ENCODE measurements at places on chromosomes 2 and 18.

DNA sequence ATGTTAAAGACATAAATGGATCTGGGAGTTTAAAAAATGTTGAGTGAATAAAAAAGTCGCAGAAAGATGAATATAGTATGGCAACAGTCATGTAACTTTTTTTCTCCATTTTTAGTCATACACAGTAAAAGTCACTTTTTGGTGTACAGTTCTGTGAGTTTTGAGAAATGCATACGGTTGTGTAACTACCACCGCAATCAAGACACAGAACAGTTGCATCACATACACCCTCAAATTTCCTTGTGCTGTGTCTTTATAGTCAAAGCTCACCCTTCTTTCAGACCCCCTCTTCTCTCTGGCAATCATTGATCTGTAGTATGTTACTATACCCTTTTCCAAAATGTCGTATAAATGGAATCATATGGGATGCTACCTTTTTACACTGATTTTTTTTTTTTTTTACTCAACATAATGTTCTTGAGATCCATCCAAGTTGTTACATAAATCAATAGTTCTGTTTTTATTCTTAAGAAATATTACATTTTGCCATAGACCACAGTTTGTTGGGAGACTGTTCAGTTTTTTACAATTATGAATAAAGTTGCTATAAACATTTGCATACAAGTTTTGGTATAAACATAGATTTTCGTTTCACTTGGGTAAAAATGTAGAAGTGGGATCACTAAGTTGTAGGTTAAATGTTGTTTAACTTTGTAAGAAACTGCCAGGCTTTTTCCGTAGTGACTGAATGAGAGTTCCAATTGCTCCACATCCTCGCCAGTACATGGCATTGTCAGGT lies 35.4 kb upstream of the AGFG1 start:
- DNase-seq: no peak

GRCh38 chr18:10838553-10838952 lies 310.8 kb downstream of the PIEZO2 start:
- no peak for DNase-seq

DNA sequence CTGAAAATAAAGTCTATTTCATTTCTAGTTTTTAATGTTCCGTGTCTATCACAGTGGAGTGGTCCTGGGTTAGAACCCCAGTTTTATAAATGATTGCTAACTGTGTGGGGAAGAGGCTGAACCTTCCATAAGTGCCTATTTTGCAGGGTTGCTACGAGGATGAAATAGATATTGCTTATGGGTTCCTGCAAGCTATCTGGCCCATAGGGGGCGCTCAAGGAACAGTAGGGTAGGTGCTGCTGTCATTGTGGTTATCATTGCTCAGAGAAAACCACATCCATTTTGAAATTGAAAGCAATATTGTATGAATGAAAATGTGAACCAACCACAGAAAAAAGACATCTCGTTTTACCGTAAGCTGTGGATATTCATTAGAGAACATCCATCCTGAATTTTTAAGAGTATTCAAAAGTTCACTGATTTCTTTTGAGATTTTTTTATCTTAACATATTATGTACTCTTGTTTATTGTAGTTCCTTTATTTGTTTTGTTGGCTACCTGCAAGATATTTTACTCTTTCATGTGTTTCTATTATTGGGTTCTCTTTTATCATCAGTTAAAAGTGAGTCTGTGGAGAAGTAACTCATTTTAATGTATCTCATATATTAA lies 261.6 kb downstream of the NAPG start:
- DNase-seq: peak; percentile 86

DNA sequence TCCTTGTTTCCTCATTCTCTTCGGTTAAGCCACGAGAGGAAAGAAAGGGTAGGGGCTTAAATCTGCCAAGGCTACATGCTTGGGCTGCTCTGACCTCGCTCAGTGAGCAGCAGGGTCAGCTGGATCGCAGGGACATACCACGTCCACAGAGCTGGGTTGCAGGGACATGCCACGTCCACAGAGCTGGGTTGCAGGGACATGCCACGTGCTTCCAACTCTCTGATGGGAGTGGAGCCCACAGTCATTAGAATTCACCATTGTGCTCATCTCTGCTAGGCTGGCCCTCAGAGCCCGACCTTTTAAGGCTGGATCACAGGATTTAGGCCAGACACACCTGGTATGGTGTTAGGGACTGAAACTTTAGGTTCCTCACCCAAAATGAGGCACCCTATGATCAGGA lies 107.4 kb upstream of the SEC11C start:
- no peak for DNase-seq

DNA sequence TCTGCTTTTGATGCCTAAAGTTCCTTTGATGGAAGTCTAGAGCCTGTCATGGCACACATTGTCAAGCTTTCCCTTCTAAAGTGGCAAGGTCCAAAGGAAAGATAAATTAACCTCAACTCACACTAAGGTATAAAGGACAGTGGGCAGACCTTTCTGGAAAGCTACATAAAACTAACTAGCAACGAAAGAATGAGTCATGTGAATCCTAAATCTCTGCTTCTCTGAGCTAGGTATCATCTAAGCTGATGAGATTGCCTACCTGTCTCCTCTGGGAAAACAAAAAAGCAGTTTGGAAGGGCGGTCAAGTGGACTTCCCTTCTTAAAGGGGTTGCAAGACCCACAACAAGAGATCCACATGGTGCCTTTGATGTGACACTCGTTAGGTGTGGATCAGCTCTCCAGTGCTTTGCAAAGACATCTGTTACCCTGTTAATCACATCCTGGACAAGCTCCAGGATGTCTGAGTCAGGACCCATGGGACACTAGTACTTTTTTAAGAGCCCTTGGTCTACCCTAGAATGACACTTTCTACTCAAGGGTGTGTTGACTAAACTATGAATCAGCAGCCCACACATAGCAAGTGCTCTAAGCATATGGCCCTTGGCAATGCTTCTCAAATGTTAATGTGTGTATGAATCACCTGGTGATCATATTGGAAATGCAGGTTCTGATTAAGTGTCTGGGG lies 173.5 kb downstream of the ALK start:
- no peak for DNase-seq

- no peak for DNase-seq
Observed at GRCh38 chr2:211477537-211478275, 921.3 kb downstream of the CPS1 start.

DNA sequence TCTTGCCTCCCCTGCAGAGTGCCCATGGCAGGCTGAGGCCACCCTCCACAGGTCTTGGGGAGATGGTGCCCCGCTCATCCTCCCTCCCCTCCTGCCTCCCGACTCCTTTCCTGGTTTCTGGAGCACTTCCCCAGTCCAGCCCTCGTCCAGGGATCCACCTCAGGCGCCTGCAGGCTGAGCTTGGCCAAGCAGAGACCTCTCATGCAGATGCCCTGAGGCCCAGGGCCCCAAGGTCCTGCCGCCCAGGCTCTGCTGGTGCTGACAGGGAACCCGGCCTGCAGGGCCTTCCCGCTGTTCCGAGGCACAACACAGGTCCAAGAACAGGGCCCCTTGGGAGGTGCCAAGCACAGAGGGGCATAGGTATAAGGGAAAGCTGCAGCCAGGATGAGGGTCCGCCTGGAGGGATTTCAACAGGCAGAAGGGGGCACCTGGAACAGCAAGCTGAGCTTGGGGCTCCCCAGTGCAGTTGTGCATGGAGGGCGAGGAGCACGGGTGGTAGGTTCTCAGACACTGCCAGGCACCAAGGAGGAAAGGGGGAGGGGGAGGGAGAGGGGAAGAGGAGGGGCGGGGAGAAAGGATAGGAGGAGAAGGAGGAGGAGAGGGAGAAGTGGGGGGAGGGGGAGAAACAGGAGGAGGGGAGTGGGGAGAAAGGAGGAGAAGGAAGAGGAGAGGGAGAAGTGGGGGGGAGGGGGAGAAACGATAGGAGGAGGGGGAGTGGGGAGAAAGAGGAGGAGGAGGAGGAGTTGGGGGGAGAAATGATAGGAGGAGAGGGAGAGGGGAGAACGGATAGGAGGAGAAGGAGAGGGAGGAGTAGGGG lies 1.2 kb upstream of the ANO7 start:
- no peak for DNase-seq

- DNase-seq: no peak
Observed at GRCh38 chr18:27278131-27278530, 93.0 kb upstream of the CHST9 start.

- no peak for DNase-seq
Observed at GRCh38 chr2:26654061-26654340, 12.8 kb upstream of the CIB4 start.

DNA sequence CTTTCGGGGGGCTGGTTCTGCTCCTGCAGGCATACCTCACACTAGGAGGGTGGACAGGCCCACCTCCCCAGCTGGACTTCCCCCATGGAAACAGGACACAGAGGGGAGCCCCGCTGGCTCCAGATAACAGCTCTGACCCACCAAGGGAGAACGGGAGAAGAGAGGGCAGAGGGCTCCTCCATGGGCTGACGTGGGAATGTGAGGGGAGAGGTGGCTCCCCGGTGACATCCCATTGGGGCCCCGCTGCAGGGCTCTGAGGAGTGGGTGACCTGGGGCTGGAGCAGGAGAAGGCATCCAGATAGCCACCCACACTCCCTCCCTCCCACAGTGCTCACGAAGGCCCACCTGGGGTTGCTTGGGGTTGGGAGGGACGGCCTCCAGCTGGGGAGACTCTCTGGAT lies 45.9 kb downstream of the FBLN7 start:
- DNase-seq: no peak

DNA sequence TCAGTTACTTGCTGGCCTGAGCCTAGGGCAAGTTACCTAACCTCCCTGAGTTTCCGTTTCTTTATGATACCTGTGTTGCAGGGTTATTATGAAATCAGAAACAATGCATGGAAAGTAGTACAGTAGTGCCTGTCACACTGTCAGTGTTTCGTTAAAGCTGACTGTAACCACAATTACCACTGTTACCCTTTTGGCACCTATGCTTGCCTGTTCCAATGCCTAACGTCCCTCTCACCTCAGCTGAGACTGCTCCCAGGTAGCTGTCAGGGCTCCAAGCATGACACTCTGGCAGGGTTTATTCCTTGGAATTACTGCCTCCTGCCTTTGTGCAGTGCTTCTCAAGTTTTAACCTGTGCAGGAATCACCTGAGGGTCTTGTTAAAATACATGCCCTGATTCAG lies 135.2 kb upstream of the RBMS1 start:
- DNase-seq: no peak

DNA sequence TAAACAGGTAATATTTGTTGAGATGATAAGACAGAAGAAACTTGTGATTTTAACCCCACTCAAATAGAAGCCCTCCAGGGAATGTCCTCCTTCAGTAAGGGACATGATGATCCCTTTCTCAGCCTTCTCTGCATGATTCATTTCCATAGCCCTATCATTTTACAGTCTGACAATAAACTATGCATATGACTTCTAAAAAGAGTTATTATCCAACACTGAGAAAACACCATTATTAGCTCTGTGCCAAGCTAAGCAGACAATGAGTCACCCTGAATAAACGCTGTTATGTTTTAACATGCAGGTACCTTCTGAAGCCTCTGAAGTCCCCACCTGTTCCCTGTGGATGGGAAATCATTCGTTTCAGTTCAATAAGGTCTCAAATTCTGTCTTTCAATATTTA lies 54.7 kb downstream of the DTNB start:
- DNase-seq: no peak

DNA sequence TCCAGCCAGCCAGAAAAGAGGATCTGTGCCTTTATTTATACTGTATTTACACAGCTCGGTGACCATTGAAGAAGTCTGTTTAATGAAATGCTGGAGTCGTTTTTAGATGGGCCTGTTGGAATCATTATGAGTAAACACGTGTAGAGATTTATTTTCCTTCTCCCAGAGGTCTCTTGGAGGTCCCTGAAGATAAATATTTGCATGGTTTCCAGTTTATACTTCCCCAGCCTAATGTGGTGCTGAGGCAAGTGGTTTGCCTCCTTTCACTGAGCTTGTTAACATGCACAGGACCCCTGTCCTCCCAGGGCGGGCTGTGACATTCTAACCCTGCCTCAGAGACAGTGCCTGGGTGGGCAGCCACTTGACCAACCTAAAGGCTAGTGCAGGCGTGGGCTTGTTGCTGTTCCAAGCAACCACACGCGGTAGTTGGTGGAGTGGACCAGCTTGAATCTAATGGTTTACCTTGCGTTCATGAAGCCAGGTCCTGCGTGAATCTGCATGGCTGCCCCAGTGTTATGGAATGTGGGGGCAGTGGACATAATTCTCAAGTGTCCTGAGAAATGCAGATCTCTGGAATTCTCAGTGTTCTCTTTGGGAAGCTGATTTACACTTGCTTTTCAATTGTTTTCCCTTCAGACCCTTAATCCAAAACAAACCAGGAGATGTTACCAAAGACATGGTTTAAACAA lies 130.2 kb upstream of the DLX2 start:
- DNase-seq: no peak

- DNase-seq: no peak
Observed at GRCh38 chr2:46539327-46540276, 60.2 kb downstream of the TMEM247 start.

Measured in hypothalamus (tissue), 51 donors.